ENCODE measurements at places on chromosomes 7 and 10. TPM values are rescaled to one million over a fixed set of nuclear protein-coding genes. Genes with fewer than 3 reads are reported as not detected.

SPDYE16 gene
- not detected for polyA plus RNA-seq

NPY gene
- 9.0 TPM for polyA plus RNA-seq

ZNF853 gene
- 19.3 TPM for polyA plus RNA-seq

POP7 gene
- 63.0 TPM for polyA plus RNA-seq

DNA sequence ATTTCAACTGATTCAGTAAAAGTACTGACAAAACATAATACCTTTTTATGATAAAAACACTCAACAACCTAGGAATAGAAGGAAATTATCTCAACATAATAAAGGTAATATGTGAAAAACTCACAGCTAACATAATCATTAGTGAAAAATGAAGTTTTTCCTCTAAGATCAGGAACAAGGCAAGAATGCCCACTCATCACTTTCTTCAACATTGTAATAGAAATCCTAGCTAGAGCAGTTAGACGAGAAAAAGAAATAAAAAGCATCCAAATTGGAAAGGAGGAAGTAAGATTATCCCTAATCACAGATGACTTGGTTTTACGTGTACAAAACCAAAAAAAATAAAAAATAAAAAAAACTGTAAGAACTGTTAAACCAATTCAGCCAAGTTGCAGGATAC is 58.6 kb downstream of the R3HCC1L start:
- DNase-seq, result no peak

DNA sequence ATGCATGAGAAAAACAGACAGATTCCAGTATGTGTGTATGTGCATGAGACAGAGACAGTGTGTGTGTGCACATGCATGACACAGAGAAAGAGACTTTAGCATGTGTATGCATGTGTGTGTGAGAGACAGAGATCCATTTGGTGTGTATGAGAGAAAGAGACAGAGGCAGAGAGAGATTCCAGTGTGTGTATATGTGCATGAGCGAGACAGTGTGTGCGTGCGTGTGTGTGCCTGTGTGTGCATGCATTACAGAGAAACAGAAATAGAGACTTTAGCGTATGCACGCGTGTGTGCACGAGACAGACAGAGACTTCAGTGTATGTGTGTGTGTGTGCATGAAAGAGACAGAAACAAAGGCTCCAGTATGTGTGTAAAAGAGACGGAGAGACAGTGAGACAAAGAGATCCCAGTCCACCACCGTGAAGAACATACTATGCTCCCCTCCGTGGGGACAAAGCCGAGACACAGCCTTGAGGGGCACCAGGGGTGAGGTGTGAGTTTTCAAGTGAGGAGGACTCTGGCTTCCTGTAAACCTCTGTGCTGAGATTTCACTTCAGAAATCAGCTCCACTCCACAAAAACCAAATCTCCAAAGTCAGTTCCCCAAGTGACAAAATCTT is 188.9 kb downstream of the GRID1 start:
- DNase-seq, result no peak

Data from brain (organoid and tissue), 16 donors.